DMS 273 treated with DMSO at 0.1 percent for 48 hours (cell line): ENCODE measurements at places on chromosomes 4 and X.

DNA sequence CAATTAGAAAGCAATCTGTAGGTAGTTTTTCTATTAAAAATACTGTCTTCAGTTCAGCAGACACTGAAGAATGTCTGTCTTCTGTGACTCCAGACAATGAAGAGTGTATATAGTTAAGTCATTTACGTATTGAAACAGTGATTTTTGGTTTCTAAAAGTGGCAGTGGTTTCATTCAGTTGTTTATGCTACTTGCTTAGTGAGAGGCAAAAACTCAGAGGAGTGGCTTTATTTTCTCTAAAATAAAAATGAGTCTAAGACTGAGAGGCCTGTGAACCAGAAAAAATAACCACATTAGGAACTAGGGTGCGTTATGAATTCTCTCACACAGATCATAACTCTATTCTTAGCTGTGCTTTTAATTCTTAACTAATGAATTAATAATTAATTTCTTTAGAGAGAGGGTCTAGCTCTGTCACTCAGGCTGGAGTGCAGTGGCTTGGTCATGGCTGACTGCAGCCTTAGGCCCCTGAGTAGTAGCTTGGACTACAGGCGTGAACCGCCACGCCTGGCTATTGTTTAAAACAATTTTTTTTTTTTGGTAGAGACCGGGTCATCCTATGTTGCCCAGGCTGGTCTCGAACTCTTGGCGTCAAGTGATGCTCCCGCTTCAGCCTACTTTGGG lies 31.4 kb downstream of the FREM3 start:
- DNase-seq = no peak

DNA sequence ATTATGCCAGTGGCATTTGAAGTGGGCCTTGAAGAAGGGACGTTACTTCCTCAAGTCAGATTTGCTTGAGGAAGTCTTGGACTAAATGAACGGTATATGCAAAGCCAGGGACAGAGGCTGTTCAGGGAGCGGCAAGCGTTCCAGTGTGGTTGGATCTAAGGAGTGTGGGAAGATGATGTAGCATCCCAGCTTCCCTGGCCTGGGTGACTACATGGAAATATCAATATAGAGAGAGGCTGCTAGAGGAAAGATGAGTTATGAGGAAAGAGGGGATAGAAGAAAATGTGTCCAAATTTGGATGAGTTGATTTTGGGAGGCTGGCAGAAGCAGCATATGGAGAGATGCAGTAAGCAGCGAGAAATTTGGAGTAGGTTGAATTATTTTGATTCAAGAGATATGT lies 432.5 kb upstream of the TENM3 start:
- DNase-seq = no peak

- no peak for DNase-seq
Observed at GRCh38 chr4:90614371-90614770, 487.2 kb downstream of the CCSER1 start.

GRCh38 chr4:45442466-45442865 lies 681.4 kb downstream of the GABRG1 start:
- DNase-seq = no peak

- no peak for DNase-seq
Observed at GRCh38 chrX:18856645-18856997, 127.3 kb downstream of the PHKA2 start.

- DNase-seq = no peak
Observed at GRCh38 chr4:137966504-137966903, 275.6 kb downstream of the SLC7A11 start.
